ENCODE measurements at places on chromosomes 6 and 20. TPM values are rescaled to one million over a fixed set of nuclear protein-coding genes. Genes with fewer than 3 reads are reported as not detected.
A peak's percentile ranks its signal among the peaks of the same experiment; 100 is the strongest.

The C6orf15 gene
- not detected for polyA plus RNA-seq

The HMGCLL1 gene
- polyA plus RNA-seq: 0.51 TPM

The PRIM2 gene
- 4.6 TPM for polyA plus RNA-seq

The BHLHE23 gene
- not detected for polyA plus RNA-seq

DNA sequence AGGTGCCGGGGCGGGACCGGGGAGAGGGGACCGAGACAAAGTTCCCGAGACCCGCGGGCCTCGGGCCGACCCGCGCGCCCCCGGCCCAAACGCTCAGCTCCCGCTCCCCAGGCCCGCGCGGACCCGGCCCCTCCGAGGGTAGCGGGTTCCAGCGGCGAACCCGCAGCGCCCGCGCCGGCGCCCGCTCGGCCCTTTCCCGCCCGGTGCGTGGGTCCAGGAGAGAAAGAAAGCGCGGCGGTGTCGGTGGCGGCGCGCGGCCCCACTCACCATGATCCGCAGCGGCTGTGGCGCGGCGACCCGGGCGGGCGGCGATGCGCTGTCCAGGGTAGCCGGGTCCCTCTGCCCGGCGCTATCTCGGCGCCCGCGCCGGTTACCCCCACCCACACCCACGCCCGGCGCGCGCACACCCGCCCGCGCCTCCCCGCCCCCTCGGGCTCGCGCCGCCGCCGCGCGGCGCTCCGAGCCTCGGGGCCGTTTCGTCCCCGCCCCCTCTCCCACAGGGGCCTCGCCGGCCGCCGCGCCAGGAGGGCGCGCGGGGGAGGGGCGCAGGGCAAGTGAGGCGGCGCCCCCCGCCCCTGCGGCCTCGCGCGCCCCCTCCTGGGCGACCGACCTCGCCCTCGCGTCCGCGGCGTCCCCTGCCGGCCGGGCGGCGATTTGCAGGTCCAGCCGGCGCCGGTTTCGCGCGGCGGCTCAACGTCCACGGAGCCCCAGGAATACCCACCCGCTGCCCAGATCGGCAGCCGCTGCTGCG lies at the start of gene ELOVL2:
ELOVL2 (minus strand) TSS at position 345 of the 751 bp plus-strand sequence; CDS start at position 270, 75 bp downstream.
- H3K27me3 ChIP-seq: no peaks in the 10 kb centered on the region
- peaks cover 10% of the 10 kb centered on the region for H3K4me1 ChIP-seq
- no peaks in the 10 kb centered on the region for H3K36me3 ChIP-seq

- no peaks in the 10 kb centered on the region for H3K27me3 ChIP-seq
- DNase-seq: no peak
- H3K4me3 ChIP-seq: no peak overlapping the region
- peaks cover 4% of the 10 kb centered on the region for H3K4me1 ChIP-seq
These were observed 65.7 kb downstream of the ZMYND8 start for GRCh38 chr20:47290666-47291430.

DNA sequence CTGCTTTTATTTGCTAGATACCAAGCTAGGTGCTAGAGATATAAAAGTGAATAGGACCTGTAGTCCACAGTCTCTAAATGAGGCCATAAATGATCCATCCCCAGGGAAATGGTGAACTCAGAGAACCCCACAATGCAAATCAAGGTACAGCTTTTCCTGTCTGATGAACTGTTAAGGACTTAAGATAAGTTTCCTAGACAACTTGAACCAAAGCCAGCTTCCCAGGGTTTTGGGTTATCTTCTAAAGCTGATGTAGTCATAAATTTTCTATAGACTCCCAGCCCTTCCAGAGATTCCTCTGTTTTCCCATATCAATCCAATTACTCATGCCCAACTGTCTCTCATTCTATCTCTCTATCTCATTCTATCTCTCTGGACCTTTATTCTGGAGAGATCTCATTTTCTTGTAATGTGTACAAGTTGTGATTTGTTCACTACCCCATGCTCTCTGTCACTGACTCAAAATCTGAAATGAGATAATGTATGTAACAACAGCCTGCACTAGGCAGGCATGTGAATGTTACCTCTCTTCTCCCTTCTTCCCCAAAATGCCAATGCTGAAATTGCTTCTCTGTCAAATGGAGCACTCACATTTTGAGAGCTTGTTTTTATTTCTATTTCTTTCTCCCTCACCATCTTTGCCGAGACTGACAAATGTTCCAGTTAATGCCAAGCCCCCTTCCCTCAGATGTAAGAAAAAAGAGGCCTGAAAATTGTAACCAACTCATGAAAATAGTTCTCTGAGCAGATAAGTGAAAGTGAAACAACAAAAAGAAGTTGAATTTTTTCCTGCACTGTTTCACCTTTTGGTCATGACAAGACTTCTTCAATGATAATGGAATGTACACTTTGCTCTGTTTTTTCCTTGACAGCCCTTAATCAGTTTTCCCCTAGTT lies 279.9 kb downstream of the SLC35F1 start:
- H3K27ac ChIP-seq: no peak overlapping the region
- peaks cover 13% of the 10 kb centered on the region for H3K4me1 ChIP-seq
- no peak overlapping the region for H3K4me3 ChIP-seq
- DNase-seq: no peak
- H3K27me3 ChIP-seq: no peaks in the 10 kb centered on the region
- H3K36me3 ChIP-seq: no peaks in the 10 kb centered on the region

DNA sequence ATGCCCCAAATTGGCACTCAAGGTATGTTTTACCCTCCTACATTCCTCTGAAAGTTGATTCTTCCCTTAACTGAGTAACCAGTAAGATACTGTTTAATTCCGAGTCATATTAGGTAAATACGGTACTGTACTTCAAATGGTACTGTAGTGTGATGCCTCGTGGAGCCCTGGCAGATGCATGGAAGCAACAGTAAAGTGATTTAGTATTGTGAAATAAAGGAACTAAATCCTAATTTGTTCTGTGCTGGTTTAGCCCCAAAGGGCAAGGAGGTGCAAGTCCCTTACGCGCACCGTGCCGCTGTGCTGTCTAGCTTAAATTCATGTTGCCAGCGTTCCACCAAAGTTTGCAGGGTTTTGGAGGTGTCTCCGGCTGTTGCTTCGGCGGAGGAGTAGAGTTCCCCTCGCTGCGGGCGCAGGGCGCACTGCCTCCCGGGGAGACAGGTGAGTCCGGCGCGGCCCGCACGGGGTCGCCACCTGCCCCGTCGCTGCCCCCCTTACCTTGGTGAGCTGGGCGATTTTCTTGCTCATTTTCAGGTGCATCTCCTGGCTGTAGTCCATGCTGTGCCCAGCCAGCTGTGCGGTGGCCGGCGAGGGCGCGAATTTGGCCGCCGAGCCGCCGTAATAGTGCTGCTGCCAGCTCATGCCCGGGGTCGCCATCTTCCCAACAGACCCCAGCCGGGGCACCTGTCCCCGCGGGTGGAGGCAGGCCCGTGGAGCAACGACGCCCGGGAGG lies 655 bp downstream of the FAM184A start:
- peak; percentile 56 for DNase-seq
- H3K27ac ChIP-seq: no peak overlapping the region
- H3K36me3 ChIP-seq: no peaks in the 10 kb centered on the region

DNA sequence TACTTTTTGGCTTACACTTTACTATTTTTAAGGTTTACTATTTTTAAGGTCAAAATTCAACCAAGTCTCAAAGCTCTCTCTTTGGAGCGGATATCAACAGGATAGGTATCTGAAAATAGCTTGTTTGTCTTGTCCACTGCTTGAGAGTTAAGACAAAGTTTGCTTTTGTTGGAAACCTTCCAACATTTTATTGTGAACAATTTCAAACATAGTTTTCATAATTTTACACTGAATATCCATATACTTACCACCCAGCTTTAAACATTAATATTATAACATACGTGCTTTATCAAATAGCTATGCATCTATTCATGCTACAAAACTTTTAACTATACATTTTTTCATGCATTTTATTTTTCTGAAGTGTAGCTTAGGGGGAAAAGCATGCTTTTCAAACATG lies 109.9 kb downstream of the FYN start:
- no peaks in the 10 kb centered on the region for H3K27me3 ChIP-seq
- no peak for DNase-seq
- H3K4me1 ChIP-seq: peaks cover 13% of the 10 kb centered on the region
- no peak overlapping the region for H3K4me3 ChIP-seq

GRCh38 chr6:158642097-158642601 lies 2.4 kb downstream of the DYNLT1 start:
- peaks cover 10% of the 10 kb centered on the region for H3K4me1 ChIP-seq
- H3K27me3 ChIP-seq: no peaks in the 10 kb centered on the region
- peaks cover 14% of the 10 kb centered on the region for H3K36me3 ChIP-seq
- H3K27ac ChIP-seq: peak overlapping the region; percentile 98
- DNase-seq: no peak
- no peak overlapping the region for H3K4me3 ChIP-seq

DNA sequence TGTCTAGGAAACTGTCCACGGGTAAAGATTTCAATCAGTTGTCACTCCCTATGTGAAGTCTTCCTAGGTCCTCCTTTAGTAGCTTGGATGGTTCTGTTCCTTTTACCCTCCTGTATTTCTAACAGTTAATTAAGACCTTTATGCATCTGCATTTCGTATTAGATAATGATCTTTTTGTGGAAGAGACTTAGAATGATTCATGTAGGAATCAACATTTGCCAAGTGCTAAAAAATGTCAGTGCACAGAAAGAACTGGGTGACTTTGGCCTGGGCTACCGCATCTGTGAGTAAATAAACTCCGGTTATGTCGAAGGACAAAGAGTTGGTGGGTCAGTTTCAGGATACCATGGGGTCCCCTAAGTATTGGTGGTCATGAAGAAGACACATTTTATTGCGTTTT lies 918.0 kb downstream of the TFAP2A start:
- H3K36me3 ChIP-seq: no peaks in the 10 kb centered on the region
- H3K4me1 ChIP-seq: no peaks in the 10 kb centered on the region
- no peak overlapping the region for H3K4me3 ChIP-seq

DNA sequence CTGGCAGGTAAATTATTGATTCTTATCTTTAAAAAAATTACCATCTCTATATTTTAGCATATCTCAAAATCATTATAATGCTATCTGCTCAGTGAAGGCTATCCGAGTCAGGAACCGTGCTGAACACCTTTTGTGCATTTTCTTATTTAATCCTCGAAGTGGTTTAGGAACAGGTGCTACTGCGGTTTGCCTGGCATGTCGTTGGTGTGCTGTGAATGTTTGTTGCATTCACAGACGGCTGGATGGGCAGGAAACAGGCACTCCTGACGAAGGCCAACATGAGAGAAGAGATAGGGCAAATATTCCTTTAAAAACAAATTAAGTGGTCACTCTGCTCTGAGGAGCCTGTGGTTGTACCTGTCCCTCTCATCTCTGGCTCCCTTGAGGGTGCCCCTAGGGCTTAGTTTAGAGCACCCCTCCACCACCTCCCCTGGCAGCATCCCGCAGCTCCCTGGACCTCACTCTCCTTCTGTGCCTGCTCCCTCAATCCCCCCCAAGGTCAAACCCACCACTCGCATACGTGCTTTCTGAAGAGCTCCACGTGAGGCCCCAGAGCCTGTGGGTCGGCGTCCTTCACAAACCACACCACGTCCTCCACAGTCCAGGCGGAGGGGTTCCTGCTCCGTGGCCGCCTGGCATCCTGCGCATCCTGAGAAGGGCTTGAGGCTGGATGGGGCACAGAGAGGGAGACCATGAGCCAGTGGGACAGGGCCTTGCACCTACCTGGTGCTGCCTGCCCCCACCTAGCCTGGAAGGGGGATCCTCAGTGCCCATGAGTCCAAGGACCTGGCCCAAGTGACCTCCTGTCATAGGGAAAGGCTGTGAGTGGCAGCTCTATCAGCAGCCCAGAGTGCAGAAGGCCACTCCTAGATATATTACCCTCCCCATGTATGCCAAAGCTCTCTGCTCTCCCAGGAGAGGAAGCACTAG lies 116.5 kb downstream of the SCML4 start:
- H3K27ac ChIP-seq: no peak overlapping the region
- no peak overlapping the region for H3K4me3 ChIP-seq
- H3K27me3 ChIP-seq: no peaks in the 10 kb centered on the region

DNA sequence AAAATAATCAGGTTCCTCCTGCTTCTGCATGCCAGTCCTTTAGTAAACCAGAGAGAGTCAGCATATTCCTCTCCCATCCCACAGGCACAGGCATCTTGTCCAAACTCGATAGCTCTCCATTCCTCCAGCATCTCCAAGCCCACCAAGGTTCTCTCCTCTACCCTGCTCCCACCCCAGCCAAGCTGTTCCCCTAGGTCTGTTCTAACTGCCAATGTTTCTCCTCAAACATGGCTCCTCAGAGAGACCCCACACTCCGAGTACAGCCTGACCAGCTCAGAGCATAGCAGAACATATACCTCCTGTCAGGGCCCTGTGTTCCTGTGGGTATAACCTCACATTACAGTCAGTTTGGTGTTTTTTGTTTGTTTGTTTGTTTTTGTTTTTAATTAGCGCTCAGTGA lies 177.8 kb downstream of the VEGFA start:
- H3K4me1 ChIP-seq: peaks cover 15% of the 10 kb centered on the region
- DNase-seq: no peak
- no peaks in the 10 kb centered on the region for H3K36me3 ChIP-seq
- H3K27ac ChIP-seq: no peak overlapping the region
- H3K27me3 ChIP-seq: no peaks in the 10 kb centered on the region

DNA sequence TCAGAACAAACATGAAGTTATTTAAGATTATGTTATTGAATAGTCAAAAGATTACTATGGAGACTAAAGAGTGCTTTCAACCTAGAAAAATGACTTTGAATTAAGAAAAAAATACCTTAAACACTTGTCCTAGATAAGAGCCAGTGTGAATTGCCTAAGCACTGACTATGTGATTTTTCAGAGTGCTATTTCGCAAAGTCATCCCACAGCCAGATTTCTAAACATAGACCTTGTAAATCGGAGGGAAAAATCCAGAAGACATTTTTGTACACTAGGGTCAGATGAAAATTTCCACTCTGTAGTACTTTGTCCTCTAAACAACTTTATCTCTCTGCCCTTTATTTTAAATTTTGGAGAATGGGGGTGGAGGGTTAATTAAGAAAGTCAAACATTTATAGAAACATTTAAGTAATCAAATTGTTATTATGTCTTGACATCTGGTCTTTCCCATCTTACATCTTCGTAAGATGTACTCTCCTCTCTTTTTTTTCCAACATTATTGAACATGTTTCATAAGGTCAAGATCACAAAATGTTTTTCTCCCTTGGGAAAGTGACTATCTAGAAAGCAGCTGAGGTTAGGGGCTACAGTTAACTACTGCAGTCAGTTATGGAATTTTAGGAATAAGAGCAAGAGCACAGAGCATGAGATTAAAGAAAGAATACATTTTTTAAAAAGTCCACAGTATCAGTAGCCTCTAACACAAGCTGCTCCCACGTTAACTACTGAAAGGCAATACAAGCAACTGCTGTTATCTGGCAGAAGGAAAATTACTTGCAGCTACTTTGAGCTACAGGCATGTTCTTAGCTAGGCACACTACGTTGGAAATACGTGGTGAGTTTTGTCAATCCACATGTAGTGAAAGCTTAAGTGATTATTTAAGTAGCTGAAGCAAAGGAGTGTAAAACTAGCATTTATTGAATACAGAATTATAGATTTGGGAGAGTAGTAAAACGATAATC lies 648.5 kb downstream of the HTR1B start:
- no peak for DNase-seq
- H3K27me3 ChIP-seq: no peaks in the 10 kb centered on the region
- H3K4me1 ChIP-seq: no peaks in the 10 kb centered on the region

Data from lung (tissue), 17 donors.